ENCODE measurements at places on chromosomes 6 and 20. TPM values are rescaled to one million over a fixed set of nuclear protein-coding genes. Genes with fewer than 3 reads are reported as not detected.

The KCNQ2 gene
- 2.2 TPM for total RNA-seq

The RAMACL gene
- total RNA-seq, result 1.9 TPM

The IPCEF1 gene
- total RNA-seq, result 25.9 TPM

The PPP1R3G gene
- total RNA-seq, result 1.9 TPM

The BTN1A1 gene
- total RNA-seq, result 0.09 TPM

The ALDH8A1 gene
- total RNA-seq, result 11.2 TPM

The MAFB gene
- total RNA-seq, result 39.6 TPM

The KIAA0408 gene
- 2.7 TPM for total RNA-seq

- no peaks in the 10 kb centered on the region for H3K36me3 ChIP-seq
- DNase-seq, result no peak
- no peak overlapping the region for H3K4me3 ChIP-seq
- H3K27me3 ChIP-seq, result no peaks in the 10 kb centered on the region
- H3K4me1 ChIP-seq, result no peaks in the 10 kb centered on the region
- H3K27ac ChIP-seq, result no peak overlapping the region
Measured at GRCh38 chr6:44034391-44034861, 92.8 kb downstream of the MRPL14 start.

DNA sequence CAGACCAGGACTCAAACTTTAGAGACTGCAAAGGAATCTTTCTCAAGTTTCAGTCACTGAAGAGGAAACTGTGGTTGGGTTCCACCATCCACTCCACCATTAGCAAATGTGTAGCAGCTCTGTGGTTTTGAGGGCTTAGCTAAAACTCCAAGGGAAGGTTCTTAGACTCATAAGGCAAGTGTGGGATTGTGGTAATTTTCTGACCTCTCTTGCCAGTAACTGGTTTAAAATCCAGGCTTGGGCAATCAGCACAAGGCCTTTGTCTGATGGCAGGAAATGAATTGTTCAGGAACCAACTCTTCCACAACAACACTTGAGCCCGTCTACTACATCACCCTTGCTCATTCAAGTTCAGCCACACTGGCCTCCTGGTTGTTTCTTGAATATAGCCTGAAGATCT lies 68.6 kb upstream of the FBXL4 start:
- H3K4me1 ChIP-seq, result no peaks in the 10 kb centered on the region
- no peaks in the 10 kb centered on the region for H3K36me3 ChIP-seq
- no peaks in the 10 kb centered on the region for H3K27me3 ChIP-seq

- no peaks in the 10 kb centered on the region for H3K27me3 ChIP-seq
- no peaks in the 10 kb centered on the region for H3K36me3 ChIP-seq
- no peak overlapping the region for H3K27ac ChIP-seq
- H3K4me1 ChIP-seq, result no peaks in the 10 kb centered on the region
- H3K4me3 ChIP-seq, result no peak overlapping the region
- no peak for DNase-seq
Measured at GRCh38 chr6:101083533-101084175, 202.5 kb upstream of the ASCC3 start.

- no peaks in the 10 kb centered on the region for H3K27me3 ChIP-seq
- H3K4me1 ChIP-seq, result no peaks in the 10 kb centered on the region
- no peaks in the 10 kb centered on the region for H3K36me3 ChIP-seq
- no peak overlapping the region for H3K4me3 ChIP-seq
- H3K27ac ChIP-seq, result no peak overlapping the region
- DNase-seq, result no peak
Measured at GRCh38 chr20:26163890-26164289, 467.2 kb upstream of the ZNF337 start.

DNA sequence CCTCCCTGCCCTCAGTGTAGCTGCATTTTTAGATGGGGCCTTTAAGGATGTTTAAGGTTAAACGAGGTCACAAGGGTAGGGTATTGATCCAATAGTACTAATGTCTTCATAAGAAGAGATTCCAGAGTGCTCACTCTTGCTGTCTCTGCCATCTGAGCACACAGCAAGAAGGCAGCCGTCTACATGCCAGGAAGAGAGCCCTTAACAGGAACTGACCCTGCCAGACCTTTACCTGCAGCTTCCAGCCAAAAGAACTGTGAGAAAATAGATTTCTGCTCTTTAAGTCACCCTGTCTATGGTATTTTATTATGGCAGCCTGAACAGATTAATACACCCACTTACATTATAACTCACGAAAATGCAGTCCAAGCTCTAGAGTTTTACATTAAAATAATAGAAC lies 685.3 kb upstream of the MARCKS start:
- H3K4me1 ChIP-seq, result no peaks in the 10 kb centered on the region
- no peak for DNase-seq
- no peak overlapping the region for H3K4me3 ChIP-seq
- no peaks in the 10 kb centered on the region for H3K36me3 ChIP-seq

- DNase-seq, result no peak
- no peak overlapping the region for H3K27ac ChIP-seq
- H3K36me3 ChIP-seq, result no peaks in the 10 kb centered on the region
Measured at GRCh38 chr6:169564453-169565240, 137.2 kb downstream of the WDR27 start.

DNA sequence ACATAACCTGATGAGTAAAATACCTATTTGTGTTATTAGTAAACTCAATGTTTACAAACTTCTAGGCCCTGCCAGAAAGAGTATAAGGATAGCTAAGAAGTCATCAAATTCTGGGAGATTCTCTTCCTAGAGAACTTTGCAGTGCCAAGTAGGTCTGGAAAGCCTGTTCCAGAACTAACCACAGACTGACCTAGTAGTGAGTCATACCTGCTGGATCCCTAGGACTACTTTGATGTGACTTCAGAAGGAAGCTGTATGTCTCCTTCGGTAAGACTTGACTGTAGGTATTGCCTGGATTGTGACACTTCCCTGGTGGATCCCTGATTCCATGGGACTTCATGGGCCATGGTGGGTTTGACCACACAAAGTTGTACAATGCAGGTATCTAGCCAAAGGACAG lies 131.7 kb downstream of the DNAH8 start:
- no peaks in the 10 kb centered on the region for H3K27me3 ChIP-seq
- H3K36me3 ChIP-seq, result no peaks in the 10 kb centered on the region
- no peak overlapping the region for H3K27ac ChIP-seq
- DNase-seq, result no peak

GRCh38 chr6:24283043-24283985 lies 74.5 kb downstream of the DCDC2 start:
- H3K4me1 ChIP-seq, result peaks cover 9% of the 10 kb centered on the region
- peak overlapping the region; percentile 48 for H3K4me3 ChIP-seq
- H3K27me3 ChIP-seq, result no peaks in the 10 kb centered on the region
- peak overlapping the region; percentile 82 for H3K27ac ChIP-seq

- no peak overlapping the region for H3K27ac ChIP-seq
- DNase-seq, result no peak
- H3K36me3 ChIP-seq, result no peaks in the 10 kb centered on the region
- no peaks in the 10 kb centered on the region for H3K27me3 ChIP-seq
Measured at GRCh38 chr6:75157336-75157735, 48.5 kb downstream of the COL12A1 start.

- DNase-seq, result no peak
- H3K4me1 ChIP-seq, result no peaks in the 10 kb centered on the region
- no peak overlapping the region for H3K4me3 ChIP-seq
- H3K36me3 ChIP-seq, result no peaks in the 10 kb centered on the region
- H3K27ac ChIP-seq, result no peak overlapping the region
Measured at GRCh38 chr6:144087789-144088426, 7.5 kb downstream of the SF3B5 start.
